ENCODE measurements at places on chromosomes 5 and 9. TPM values are rescaled to one million over a fixed set of nuclear protein-coding genes. Genes with fewer than 3 reads are reported as not detected.

The COL15A1 gene
- 126 TPM for total RNA-seq

DNA sequence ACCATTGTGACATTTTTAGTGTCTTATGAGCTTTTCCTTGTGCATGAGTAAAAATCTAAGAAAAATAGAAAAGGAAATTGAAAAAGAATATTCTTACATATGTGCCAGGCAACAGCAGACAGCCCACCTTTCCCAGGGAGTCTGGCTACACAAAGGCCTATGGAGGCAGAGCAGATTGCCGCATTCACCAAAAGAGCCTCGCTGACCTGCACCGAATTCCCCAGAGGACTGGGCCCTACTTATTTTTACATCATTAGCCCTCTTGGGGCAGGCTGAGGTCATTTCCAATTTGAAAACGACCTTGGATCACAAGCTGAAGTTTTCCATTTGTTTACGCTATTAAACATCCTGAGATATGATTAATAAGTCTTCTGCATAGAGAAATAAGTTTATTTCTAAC lies 66.2 kb upstream of the WDR41 start:
- no peak overlapping the region for H3K4me3 ChIP-seq
- H3K36me3 ChIP-seq: no peaks in the 10 kb centered on the region
- no peaks in the 10 kb centered on the region for H3K4me1 ChIP-seq
- no peak for DNase-seq
- no peak overlapping the region for H3K27ac ChIP-seq

GRCh38 chr5:126464016-126464415 lies 40.8 kb downstream of the GRAMD2B start:
- no peak overlapping the region for H3K27ac ChIP-seq
- DNase-seq: no peak
- no peak overlapping the region for H3K4me3 ChIP-seq

The SLC6A7 gene
- total RNA-seq: not detected

GRCh38 chr9:132589148-132590036 lies 7.0 kb downstream of the BARHL1 start:
- H3K36me3 ChIP-seq: peaks cover 1% of the 10 kb centered on the region
- no peak overlapping the region for H3K4me3 ChIP-seq
- no peak for DNase-seq

GRCh38 chr9:27341545-27342294 lies 44.8 kb upstream of the EQTN start:
- no peak overlapping the region for H3K4me3 ChIP-seq
- no peaks in the 10 kb centered on the region for H3K36me3 ChIP-seq
- no peak for DNase-seq
- peak overlapping the region; percentile 76 for H3K27ac ChIP-seq

DNA sequence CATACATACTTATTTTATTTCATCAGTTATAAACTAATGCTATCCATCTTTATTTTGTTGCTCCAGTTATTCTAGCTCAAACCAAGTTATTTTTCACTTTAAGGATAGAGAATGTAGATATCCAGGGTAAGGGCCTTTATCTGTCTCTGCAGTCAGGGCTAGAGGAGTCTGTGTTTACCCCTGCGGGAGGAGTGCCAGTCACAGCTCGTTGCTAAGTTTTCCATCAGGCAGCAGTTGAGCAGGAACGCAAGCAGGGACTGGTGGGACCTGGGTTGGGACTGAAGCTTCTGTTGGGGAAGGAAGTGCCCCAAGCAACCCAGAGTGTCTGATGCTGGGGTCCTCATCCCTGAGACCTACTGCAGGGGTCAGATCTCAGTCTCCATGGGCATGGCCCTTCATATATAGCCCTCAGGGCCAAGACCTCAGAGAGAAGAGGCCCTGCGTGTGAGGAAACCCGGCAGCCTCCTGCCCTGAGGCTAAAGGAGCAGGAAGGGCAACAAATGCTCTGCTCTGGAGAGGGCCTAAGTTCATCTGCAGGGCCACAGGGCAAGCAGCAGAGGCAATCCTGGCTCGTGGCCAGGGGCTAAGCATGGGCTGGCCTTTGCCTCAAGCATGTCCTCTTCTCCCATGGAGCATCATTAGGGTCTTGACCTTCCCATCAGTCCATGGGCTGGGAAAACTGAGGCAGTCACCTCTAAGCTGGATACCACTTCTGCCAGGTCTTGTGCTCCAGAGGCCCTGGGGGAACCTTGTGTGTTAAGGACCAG lies 6.6 kb downstream of the SLC22A4 start:
- no peaks in the 10 kb centered on the region for H3K27me3 ChIP-seq
- H3K4me1 ChIP-seq: no peaks in the 10 kb centered on the region
- no peak overlapping the region for H3K4me3 ChIP-seq
- no peaks in the 10 kb centered on the region for H3K36me3 ChIP-seq
- no peak for DNase-seq
- H3K27ac ChIP-seq: no peak overlapping the region

GRCh38 chr9:88322906-88323566 lies 65.2 kb upstream of the SPIN1 start:
- DNase-seq: no peak
- H3K4me3 ChIP-seq: no peak overlapping the region
- H3K36me3 ChIP-seq: no peaks in the 10 kb centered on the region
- H3K4me1 ChIP-seq: no peaks in the 10 kb centered on the region
- H3K27ac ChIP-seq: no peak overlapping the region
- H3K27me3 ChIP-seq: no peaks in the 10 kb centered on the region

The PCDHGA10 gene
- total RNA-seq: 6.1 TPM

DNA sequence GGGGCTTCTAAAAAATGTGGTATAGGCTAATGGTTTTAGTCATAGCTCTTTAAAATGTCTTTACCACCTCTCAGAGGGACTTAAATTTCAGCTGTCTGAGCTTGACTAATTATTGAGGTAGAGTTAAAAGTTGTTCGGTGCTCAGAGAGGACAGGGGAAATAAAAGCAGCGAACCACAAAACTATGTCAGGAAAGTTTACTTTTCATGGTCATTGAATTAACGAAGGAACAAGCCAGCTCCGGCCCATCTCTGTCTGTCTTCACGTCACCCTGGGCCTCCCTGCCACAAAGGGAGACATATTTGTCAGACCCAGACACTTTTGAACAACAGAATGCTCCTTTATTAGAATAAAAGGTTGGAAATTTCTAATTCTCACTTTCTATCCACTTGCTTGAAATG lies 98.8 kb upstream of the EFNA5 start:
- no peaks in the 10 kb centered on the region for H3K27me3 ChIP-seq
- no peak for DNase-seq
- H3K36me3 ChIP-seq: no peaks in the 10 kb centered on the region
- no peaks in the 10 kb centered on the region for H3K4me1 ChIP-seq
- no peak overlapping the region for H3K4me3 ChIP-seq

DNA sequence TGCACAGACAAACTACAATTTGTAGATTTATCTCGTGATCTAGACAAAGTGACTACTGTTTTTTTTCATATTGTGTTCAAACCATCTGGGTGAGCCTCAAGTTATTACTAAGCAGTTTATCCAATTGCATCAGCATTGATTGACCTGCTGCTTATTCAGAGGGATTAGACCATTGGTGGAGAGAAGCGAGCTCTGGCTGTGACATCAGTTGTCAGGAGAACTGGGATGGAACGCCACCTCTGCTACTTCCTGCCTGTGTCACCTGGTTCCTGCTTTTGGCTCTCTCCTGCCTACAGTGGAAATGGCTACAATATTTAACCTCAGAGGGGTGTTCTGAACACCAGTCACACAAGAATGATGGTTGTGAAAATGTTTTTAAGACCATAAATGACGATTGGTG lies 12.1 kb downstream of the NR4A3 start:
- H3K27me3 ChIP-seq: no peaks in the 10 kb centered on the region
- no peak for DNase-seq
- H3K4me1 ChIP-seq: no peaks in the 10 kb centered on the region
- no peaks in the 10 kb centered on the region for H3K36me3 ChIP-seq
- H3K27ac ChIP-seq: no peak overlapping the region
- no peak overlapping the region for H3K4me3 ChIP-seq

The MSX2 gene
- total RNA-seq: 2.9 TPM

DNA sequence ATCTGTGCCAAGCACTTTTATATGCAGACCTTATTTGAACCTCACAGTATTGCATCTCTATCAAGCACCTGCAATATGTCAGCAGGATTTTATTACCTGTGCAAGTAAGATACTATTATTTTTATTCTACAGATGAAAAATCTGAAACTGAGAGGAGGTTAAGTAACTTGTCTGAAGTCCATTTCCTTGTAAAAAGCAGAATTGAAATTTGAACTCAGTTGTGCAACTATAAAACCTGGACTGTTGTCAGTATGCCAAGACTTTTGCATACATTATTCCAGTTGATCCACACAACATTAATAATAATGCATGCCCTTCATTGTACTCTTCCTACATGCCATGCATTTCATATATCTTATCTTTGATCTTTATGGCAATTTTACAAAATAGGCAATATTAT lies 82.2 kb upstream of the BRINP1 start:
- DNase-seq: no peak
- H3K27me3 ChIP-seq: peaks cover 6% of the 10 kb centered on the region
- H3K27ac ChIP-seq: no peak overlapping the region
- H3K4me1 ChIP-seq: no peaks in the 10 kb centered on the region

- no peak for DNase-seq
- H3K4me3 ChIP-seq: no peak overlapping the region
- H3K4me1 ChIP-seq: no peaks in the 10 kb centered on the region
- no peak overlapping the region for H3K27ac ChIP-seq
Measured at GRCh38 chr5:4882186-4882585, 257.9 kb upstream of the ADAMTS16 start.

GRCh38 chr9:78236551-78236910 lies 656 bp downstream of the CEP78 start:
- no peaks in the 10 kb centered on the region for H3K27me3 ChIP-seq
- H3K4me1 ChIP-seq: no peaks in the 10 kb centered on the region
- no peaks in the 10 kb centered on the region for H3K36me3 ChIP-seq
- H3K27ac ChIP-seq: no peak overlapping the region
- no peak for DNase-seq
- peak overlapping the region; percentile 31 for H3K4me3 ChIP-seq

The PCDHB10 gene
- total RNA-seq: 7.7 TPM

- H3K36me3 ChIP-seq: no peaks in the 10 kb centered on the region
- H3K4me1 ChIP-seq: no peaks in the 10 kb centered on the region
- DNase-seq: no peak
- H3K27ac ChIP-seq: no peak overlapping the region
- H3K4me3 ChIP-seq: no peak overlapping the region
- no peaks in the 10 kb centered on the region for H3K27me3 ChIP-seq
Measured at GRCh38 chr5:174558190-174558589, 166.2 kb upstream of the MSX2 start.

The FCN1 gene
- 10.0 TPM for total RNA-seq

- no peaks in the 10 kb centered on the region for H3K36me3 ChIP-seq
- peaks cover 2% of the 10 kb centered on the region for H3K4me1 ChIP-seq
- no peaks in the 10 kb centered on the region for H3K27me3 ChIP-seq
- no peak overlapping the region for H3K4me3 ChIP-seq
- DNase-seq: no peak
- H3K27ac ChIP-seq: peak overlapping the region; percentile 7
Measured at GRCh38 chr5:110265162-110265561, 461.3 kb downstream of the TMEM232 start.

GRCh38 chr5:127802477-127802865 lies 99.3 kb downstream of the CCDC192 start:
- no peak overlapping the region for H3K4me3 ChIP-seq
- no peaks in the 10 kb centered on the region for H3K4me1 ChIP-seq
- DNase-seq: no peak
- H3K27me3 ChIP-seq: no peaks in the 10 kb centered on the region
- no peak overlapping the region for H3K27ac ChIP-seq

GRCh38 chr5:18888821-18889220 lies 1099.2 kb downstream of the CDH18 start:
- H3K27me3 ChIP-seq: no peaks in the 10 kb centered on the region
- H3K4me1 ChIP-seq: no peaks in the 10 kb centered on the region
- no peak for DNase-seq
- no peak overlapping the region for H3K4me3 ChIP-seq
- no peaks in the 10 kb centered on the region for H3K36me3 ChIP-seq
- H3K27ac ChIP-seq: no peak overlapping the region

DNA sequence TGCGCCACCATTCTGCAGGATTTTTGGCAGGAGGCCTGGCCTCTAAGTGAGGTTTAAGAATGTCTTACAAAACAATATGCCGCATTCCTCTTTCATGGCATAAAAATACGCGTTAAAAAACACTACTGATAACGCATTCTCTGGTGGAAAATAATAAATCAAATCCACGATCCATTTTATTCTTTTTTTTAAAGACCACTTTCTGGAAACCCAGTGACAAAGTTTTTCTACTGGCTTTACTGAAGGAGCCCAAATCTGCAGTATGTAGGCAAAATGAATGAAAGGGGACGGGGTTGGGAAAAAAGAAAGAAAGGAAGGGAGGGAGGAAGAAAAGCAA lies 2.0 kb downstream of the SV2C start:
- no peaks in the 10 kb centered on the region for H3K36me3 ChIP-seq
- H3K4me1 ChIP-seq: no peaks in the 10 kb centered on the region
- no peak overlapping the region for H3K27ac ChIP-seq
- H3K27me3 ChIP-seq: no peaks in the 10 kb centered on the region
- H3K4me3 ChIP-seq: no peak overlapping the region

DNA sequence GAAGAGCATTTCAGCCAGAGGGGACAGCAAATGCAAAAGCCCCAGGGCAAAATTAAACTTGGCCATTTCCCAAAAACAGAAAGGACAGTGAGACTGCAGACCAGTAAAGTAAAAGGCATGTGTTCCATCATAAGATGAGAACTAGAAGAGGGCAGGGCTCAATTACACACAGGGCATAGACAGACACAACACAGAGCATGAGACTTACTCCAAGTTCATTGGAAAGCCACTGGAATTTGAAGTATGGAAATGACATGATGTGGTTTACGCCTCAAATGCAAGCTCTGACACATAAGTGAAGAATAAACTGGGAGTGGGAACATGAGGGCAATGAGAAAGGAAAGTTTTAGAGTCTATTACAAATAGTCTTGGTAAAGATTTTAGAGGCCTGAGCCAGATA lies 446.6 kb upstream of the GRIA1 start:
- no peaks in the 10 kb centered on the region for H3K36me3 ChIP-seq
- H3K4me3 ChIP-seq: no peak overlapping the region
- no peaks in the 10 kb centered on the region for H3K27me3 ChIP-seq

DNA sequence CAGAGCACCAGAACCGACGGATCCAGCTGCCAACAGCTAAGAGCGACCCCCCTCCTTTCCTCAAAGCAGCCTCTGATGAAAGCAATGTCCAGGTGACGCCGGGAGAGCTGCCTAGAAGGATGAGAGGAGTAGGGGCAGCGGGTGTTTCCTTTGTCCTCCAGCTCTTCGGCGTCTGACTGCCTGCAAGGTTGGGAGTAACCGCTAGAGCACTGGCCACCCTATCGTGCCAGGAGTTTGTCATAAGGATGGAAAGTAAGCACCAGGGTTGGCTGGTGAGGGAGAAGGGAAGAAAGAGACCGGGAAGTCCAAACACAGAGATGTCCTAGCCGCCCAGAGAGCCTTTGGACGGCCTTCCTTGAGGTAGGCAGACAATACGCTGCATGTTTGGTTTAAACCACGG lies 10.8 kb downstream of the MRPL36 start:
- no peaks in the 10 kb centered on the region for H3K36me3 ChIP-seq
- H3K27ac ChIP-seq: no peak overlapping the region
- no peaks in the 10 kb centered on the region for H3K27me3 ChIP-seq
- no peak overlapping the region for H3K4me3 ChIP-seq

The MEF2C gene
- 186 TPM for total RNA-seq

The MAN1B1 gene
- total RNA-seq: 52.2 TPM

GRCh38 chr5:40381676-40382363 lies 297.9 kb upstream of the PTGER4 start:
- H3K4me1 ChIP-seq: peaks cover 2% of the 10 kb centered on the region
- no peaks in the 10 kb centered on the region for H3K27me3 ChIP-seq
- DNase-seq: no peak
- H3K27ac ChIP-seq: no peak overlapping the region
